ENCODE measurements at places on chromosomes 5 and 9.

GRCh38 chr9:94222870-94223269, 36.2 kb upstream of the ZNF169 start:
- DNase-seq, result no peak

DNA sequence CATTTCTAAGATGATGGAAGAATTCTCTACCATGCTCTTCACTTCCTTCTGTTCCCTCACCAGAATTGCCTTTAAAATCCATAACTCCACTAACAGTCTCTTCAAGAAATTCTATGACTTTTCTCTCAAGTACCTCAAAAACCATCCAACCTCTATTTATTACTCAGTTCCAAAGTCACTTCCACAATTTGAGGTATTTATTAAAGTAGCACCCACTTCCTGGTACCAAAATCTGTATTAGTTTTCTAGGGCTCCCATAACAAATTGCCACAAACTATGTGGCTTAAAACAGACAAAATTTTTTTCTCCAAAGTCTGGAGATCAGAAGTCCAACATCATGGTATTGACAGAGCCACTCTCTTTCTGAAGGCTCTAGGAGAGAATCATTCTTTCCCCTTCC, 4.9 kb upstream of the SPTLC1 start:
- DNase-seq, result no peak

GRCh38 chr5:130111746-130112145, 207.5 kb downstream of the CHSY3 start:
- no peak for DNase-seq

GRCh38 chr5:57402348-57402747, 80.3 kb downstream of the ACTBL2 start:
- DNase-seq, result no peak

DNA sequence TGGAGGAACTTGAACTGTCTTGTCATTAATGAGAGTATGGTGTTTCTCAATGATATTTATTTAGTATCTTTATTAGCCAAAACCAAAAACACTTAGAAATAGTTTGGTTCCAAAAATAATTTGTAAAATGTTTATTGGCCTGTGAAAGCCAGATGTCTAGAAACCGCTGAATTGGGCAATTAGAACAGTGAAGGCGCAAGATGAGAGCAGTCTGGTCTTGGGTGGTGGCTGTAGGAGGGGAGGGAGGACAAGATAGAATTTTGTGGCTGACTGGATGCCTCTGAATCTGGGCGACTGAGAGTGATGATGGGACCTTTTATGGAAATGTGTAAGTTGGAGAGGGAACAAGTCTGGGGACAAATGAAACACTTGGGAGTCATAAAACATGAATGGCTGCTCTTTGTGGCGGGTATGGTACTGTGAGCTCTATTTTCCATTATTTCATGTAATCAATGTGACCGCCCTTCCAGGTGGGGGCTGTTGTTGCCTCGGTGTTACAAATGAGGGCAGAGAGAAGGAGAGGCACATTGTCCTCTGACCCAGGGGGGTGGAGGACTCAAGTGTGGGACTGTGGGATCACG, 35.5 kb downstream of the PDZD2 start:
- DNase-seq, result no peak

- DNase-seq, result no peak
Observed at GRCh38 chr9:107049046-107049802, 186.3 kb downstream of the ZNF462 start.

- no peak for DNase-seq
Observed at GRCh38 chr5:163735069-163735468, 229.7 kb downstream of the MAT2B start.

All from SW 1271 (cell line).